Stimulated activated memory B cell treated with anti-CD40 and anti-IgM and Interleukin-4, amounts not matched to agents 10 μg/mL and 1 μg/mL and 100 μg/mL, for 72 hours (primary cell): ENCODE measurements at places on chromosomes 12 and 14.

DNA sequence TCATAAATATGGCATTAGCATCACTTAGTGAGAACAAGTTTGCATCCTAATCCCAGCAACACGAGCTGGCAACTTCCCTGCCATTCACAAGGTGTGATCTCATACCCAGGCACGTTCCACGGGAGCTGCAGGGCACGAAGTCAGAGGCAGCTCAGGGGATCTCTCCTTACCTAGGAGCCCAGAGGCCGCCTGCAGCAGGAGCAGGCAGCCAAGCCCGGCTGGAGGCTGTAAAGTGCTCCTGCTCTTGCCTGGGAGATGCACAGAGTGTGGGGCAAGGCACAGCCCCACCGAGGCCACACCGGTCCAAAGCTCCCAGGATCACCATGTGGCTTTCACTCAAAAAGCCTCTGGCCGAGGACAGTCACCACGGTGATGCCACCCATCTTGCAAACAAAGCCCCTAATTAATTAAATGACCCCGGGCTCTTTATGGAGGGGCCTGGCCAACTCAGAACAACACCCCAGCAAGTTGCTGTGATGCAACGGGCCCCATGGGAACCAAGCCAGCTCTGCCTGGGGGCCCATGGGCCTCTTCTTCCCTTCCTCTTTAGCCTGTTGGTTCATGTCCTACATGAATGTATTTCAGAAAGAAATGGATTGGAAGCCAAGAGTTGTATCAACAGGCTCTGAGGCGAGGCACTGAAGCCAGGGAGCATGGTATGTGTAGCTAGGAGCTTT, 26.5 kb downstream of the NUAK1 start:
- H3K27ac ChIP-seq, result no peak overlapping the region
- H3K4me1 ChIP-seq, result peaks cover 7% of the 10 kb centered on the region
- H3K36me3 ChIP-seq, result no peaks in the 10 kb centered on the region
- peaks cover 55% of the 10 kb centered on the region for H3K27me3 ChIP-seq
- ATAC-seq, result no peak
- no peak overlapping the region for H3K4me3 ChIP-seq

DNA sequence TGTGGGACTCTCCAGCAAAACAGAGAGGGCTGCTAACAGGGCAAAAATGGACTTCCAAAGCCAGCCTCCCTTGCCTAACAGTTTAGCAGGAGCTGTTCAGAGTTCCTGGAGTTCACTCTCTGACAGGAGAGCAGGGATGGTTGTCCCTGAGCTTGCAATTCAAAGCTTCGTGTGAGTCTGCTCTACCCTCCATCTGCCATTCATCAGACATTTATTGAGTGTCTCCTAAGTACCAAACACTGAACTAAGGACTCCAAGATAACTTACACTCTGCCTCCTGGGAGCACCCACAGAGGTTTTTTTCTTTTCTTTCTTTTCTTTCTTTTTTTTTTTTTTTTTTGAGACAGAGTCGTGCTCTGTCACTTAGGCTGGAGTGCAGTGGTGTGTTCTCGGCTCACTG, 28.7 kb downstream of the RHOF start:
- ATAC-seq, result no peak
- H3K27me3 ChIP-seq, result no peaks in the 10 kb centered on the region
- no peak overlapping the region for H3K27ac ChIP-seq
- H3K36me3 ChIP-seq, result peaks cover 6% of the 10 kb centered on the region
- no peak overlapping the region for H3K4me3 ChIP-seq
- H3K4me1 ChIP-seq, result no peaks in the 10 kb centered on the region

DNA sequence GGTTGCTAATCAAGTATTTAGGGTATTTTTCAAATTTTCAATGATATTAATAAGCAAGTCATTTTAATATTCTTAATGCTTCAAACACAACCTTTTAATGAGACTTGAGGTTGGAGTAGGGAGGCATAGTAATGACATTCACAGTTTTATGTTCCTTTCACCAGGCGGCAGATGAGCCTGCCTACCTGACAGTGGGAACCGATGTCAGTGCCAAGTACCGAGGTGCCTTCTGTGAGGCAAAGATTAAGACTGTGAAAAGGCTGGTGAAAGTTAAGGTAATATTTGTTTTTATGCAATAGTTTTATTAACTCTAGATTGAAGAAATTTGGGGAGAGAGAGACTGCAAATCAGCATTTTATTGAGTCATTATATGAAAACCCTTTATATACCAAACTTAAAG, 3.1 kb downstream of the ARID4A start:
- H3K4me3 ChIP-seq, result no peak overlapping the region
- H3K36me3 ChIP-seq, result peaks cover 10% of the 10 kb centered on the region
- H3K27me3 ChIP-seq, result no peaks in the 10 kb centered on the region
- H3K27ac ChIP-seq, result no peak overlapping the region
- no peak for ATAC-seq
- peaks cover 30% of the 10 kb centered on the region for H3K4me1 ChIP-seq

- no peaks in the 10 kb centered on the region for H3K36me3 ChIP-seq
- H3K4me1 ChIP-seq, result peaks cover 6% of the 10 kb centered on the region
- no peak overlapping the region for H3K27ac ChIP-seq
- peaks cover 28% of the 10 kb centered on the region for H3K27me3 ChIP-seq
These were observed 126.5 kb downstream of the TMEM30B start for GRCh38 chr14:61154641-61155040.

- H3K4me3 ChIP-seq, result no peak overlapping the region
- no peaks in the 10 kb centered on the region for H3K27me3 ChIP-seq
- H3K36me3 ChIP-seq, result peaks cover 30% of the 10 kb centered on the region
- H3K27ac ChIP-seq, result no peak overlapping the region
- peaks cover 11% of the 10 kb centered on the region for H3K4me1 ChIP-seq
- peak; percentile 68 for ATAC-seq
These were observed 5.7 kb upstream of the NEK9 start for GRCh38 chr14:75132382-75133086.

DNA sequence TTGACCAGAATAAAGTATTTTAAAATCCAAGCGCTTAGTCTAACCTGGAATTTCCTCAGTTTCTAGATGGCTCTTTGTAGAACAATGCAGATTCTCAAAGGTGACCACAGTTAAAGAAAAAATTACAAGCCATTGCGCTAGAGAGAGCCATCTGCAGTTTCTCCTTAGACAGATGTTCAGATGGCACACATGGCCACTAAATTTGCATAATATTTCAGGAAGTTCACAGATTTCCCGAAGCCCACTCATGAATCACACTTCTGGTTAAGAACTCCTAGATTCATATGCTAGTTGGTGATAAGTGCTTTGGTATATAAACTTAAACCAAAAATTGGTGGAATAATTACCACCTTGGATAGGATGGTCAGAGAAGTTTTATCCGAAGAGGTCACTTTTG, 749 bp downstream of the AKAP3 start:
- H3K4me1 ChIP-seq, result peaks cover 56% of the 10 kb centered on the region
- peak; percentile 62 for ATAC-seq
- peak overlapping the region; percentile 94 for H3K27ac ChIP-seq
